ENCODE measurements at places on chromosomes 1 and 21.
A peak's percentile ranks its signal among the peaks of the same experiment; 100 is the strongest.

DNA sequence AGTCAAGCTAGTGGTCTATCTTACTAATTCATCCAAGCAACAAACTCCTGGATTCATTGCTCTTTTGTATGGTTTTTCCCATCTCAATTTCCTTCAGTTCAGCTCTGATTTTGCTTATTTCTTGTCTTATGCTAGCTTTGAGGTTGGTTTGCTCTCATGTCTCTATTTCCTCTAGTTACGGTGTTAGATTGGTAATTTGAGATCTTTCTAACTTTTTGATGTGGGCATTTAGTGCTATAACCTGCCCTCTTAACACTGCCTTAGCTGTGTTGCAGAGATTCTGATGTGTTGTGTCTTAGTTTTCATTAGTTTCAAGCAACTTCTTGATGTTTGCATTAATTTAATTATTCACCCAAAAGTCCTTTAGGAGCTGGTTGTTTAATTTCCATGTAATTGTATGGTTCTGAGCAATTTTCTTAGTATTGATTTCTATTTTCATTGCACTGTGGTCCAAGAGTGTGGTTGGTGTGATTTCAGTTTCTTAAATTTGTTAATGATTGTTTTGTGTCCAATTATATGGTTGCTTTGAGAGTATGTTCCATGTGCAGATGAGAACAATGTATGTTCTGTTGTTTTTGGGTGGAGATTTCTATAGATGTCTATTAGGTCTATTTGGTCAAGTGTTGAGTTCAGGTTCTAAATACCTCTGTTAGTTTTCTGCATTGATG is 154.6 kb downstream of the PLPPR5 start:
- no peak for DNase-seq

GRCh38 chr1:177873238-177873637 is 96.6 kb downstream of the SEC16B start:
- peak; percentile 77 for DNase-seq

- DNase-seq = no peak
These were observed 18.3 kb downstream of the ZNHIT6 start for GRCh38 chr1:85689775-85690404.

- no peak for DNase-seq
These were observed 53.1 kb downstream of the S100B start for GRCh38 chr21:46551636-46552241.

- DNase-seq = no peak
These were observed 30.3 kb downstream of the RSPH1 start for GRCh38 chr21:42465803-42466127.

- no peak for DNase-seq
These were observed 22.4 kb downstream of the CFAP57 start for GRCh38 chr1:43194509-43194908.

GRCh38 chr1:181369416-181369815 is 113.9 kb upstream of the CACNA1E start:
- no peak for DNase-seq

DNA sequence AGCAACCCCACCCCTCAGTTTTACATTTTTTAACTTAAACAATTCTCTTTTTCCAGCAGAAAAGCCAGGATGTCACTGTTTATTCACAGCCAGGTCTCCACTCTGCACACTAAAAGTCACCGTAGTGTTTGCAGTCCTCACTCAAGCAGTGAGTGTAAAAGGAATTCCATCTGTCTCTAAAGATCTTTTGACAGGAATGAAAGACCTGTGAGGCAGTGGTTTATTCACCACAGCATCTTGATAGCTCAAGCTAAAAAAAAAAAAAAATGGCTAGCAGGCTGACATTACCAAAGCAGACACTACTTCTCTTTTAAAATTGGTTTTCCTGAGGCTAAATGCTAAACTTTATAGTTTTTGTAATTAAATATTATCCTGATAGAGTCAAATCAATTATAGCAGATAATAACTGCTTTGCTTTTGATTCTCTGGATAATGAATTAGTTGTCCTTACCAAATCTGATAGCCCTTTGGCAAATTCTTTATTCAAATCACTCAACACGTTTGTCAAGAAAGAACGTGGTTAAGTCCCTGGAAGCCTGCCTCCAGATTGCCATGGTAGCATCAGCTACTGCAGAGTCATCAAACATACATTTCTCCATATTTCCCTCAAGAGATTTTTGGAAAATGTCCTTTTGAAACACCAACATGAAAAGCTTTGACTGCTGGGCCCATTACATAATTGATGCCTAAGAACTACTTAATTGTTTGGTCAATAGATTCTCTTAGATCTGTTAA is 22.2 kb upstream of the SLC5A9 start:
- DNase-seq = no peak

GRCh38 chr1:38015978-38016725 is 3.6 kb downstream of the UTP11 start:
- no peak for DNase-seq

DNA sequence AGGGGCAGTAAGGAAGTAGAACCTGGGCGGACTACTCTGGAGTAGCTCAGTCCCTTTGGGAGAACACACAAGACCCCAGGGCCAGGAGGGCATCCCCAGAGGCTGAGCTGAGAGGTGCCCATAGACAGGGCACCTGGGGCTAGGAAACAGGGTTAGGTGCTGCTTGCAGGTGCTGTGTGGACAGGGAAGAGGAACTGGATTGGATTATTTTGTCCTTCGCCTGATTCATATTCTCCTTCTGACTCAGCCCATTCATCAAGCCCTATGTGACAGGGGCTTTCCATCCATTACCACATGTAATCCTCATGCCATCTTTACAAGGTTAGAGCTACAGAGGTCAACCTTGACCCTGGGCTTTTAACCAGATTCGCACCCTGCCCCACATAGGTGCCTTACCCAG is 183.9 kb downstream of the C1orf94 start:
- DNase-seq = no peak

GRCh38 chr1:109877317-109877771 is 33.3 kb upstream of the CSF1 start:
- peak; percentile 79 for DNase-seq

- no peak for DNase-seq
These were observed 22.2 kb downstream of the KCNN3 start for GRCh38 chr1:154847891-154848290.

DNA sequence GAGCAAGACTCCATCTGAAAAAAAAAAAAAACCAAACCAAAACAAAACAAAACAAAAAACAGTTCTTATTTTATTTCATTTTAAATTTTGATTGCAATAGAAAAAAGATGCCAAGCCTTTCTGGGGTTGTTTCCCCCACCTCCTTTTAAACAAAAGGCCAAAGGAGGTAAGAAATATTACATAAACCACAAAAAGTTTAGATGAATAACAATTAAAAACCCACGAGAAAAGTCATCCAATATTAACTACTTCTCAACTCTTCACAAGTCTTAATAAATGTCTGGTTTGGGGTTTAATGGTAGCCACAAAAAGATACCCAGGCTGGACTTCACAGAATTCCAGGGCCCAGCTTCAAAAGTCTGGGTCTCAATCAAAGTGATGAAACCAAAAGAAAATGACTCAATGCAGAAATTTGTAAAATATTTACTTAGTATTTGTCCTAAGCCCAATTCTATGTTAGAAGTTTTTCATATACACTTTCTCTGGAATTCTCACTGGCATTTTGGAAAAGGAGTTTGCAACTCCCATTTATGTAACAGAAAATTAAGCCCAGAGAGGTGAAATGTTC is 47.0 kb upstream of the SDC3 start:
- no peak for DNase-seq

DNA sequence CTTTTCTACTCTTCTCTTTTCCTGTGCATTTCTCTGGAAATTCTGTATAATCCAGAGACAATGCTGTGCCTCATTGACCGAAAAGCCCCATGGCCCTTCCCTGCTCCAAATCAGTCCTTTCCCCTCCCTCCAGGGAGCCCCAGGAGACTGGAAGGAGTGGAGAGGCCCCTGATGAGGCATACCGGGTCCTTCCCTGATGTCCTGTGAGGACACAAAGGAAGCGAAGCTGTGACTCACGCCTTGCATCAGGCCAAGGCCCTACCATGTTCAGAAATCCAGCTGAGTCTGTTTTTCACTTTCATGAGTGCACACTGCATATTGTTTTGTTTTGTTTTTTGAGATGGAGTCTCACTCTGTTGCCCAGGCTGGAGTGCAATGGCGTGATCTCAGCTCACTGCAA is 38.7 kb upstream of the BECN2 start:
- DNase-seq = no peak

GRCh38 chr1:1599030-1599934 is 653 bp downstream of the FNDC10 start:
- no peak for DNase-seq

- no peak for DNase-seq
These were observed 1678.9 kb downstream of the KCNT2 start for GRCh38 chr1:194929357-194929756.

Data from AG04450 (cell line).